ENCODE measurements at places on chromosomes 4 and X.

GRCh38 chr4:108213723-108214122 lies 45.0 kb upstream of the LEF1 start:
- no peak for DNase-seq

GRCh38 chr4:140675599-140676231 lies 80.5 kb downstream of the TBC1D9 start:
- DNase-seq = no peak

DNA sequence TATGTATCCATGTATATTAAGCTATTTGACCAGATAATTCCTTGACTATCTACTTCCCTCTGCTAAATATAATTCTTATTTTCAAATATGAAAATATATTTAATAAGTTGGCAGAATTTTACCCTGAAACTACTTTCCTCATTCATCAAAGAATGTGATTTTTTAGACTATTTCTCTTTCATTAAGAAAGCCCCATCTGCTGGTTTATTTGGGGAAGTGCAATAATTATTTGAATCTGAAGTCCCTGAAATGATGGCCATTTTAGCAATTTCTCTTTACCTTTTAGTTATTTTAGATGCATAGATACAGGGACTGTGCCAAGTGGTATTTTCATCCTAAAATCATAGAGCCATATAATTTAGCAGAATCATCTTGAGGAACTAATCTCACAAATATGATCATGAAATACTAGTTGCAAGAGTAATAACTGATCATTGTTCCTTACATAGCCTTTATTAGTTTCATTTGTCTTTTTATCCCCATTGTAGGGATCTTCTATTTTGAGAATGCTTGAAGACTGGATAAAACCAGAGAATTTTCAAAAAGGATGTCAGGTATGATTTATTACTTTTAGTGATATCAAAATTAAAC lies 39.0 kb downstream of the ENPEP start:
- no peak for DNase-seq

DNA sequence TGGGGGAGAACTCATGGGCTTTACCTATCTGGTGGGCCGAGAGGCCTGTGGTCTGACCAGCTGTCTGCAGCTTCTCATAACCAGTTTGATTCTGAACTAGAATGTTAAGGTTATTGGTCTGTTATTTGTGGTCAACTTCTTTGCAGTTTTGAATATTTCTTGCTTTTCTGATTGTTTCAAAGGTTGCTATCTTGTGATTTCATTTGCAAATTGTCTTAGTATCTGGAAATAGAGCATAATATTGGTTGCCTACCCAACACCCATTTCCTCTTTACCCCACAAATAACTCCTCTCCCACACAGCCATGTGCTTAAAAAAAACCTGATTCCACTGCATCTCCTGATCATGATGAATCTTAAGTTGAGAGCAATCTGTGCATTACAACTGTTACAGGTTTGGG lies 39.1 kb upstream of the BMP2K start:
- no peak for DNase-seq

GRCh38 chr4:83917572-83917971 lies 381.7 kb downstream of the GPAT3 start:
- no peak for DNase-seq

DNA sequence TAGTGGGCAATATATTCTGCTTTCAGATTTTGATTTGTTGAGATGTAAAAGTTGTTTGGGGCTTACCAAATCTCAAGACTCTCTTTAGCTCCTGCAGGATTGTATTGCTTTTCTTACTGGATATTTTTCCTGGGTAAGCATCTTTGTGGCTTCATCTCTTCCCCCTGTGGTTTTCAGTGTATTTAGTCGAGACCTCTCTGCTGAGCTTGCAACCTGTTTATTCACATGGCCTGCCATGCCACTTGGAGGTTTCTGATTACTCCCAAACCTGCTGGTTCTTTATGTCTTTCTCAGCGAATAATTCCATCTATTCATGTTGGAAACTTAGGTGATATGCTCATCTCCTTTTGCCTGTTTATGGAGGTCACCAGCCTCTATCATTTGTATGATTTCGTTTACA lies 10.9 kb downstream of the CCNG2 start:
- no peak for DNase-seq

DNA sequence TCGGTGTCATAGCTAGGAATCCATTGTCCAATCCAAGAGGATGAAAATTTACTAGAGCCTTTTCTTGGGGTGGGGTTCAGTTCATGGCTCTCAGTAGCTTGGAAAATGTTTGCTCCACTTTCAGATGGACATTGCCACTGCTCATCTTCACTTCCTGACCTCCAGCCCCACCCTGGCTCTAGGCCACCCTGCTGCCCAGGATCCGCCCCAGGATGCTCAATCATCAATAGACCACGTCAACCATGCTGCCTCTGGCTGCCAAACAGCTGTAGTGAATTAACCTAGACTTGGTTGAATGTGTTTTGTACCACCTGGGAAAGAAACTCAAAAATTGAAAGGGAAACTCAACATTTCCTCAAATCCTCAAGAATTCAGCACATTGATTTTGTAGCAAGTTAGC lies 37.2 kb upstream of the HSD17B10 start:
- DNase-seq = no peak

- no peak for DNase-seq
These were observed 1.5 kb downstream of the JAKMIP1 start for GRCh38 chr4:6198768-6199421.

GRCh38 chr4:61204353-61205060 lies 4.4 kb downstream of the ADGRL3 start:
- no peak for DNase-seq

- no peak for DNase-seq
These were observed 24.8 kb downstream of the RTL9 start for GRCh38 chrX:110383414-110383813.

GRCh38 chr4:3709846-3710441 lies 56.2 kb upstream of the ADRA2C start:
- no peak for DNase-seq
